ENCODE measurements at places on chromosomes 2 and 18.
A peak's percentile ranks its signal among the peaks of the same experiment; 100 is the strongest.

- DNase-seq: no peak
Measured at GRCh38 chr2:113203217-113203530, 29.4 kb downstream of the PSD4 start.

DNA sequence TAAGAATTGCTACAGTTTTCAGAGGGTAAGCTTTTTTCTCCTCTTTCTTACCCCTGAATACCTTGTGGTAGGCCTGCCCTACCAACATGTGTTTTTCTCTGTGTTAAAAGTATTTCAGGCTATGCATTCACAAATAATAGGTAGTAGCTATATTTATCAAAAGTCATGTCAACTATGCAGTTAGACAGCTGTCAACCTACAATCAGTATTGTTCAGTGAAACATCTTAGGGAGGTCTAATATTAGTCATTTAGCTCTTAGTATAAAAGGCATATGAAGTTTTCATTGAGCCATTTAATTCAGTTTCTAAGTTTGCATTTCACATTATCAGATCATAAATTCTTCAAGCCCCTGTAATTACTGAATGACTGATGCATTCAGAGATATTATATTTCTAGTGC, 36.7 kb downstream of the XIRP2 start:
- DNase-seq: no peak

- DNase-seq: peak; percentile 16
Measured at GRCh38 chr2:72926368-72926767, 9.0 kb downstream of the EMX1 start.

GRCh38 chr2:39664888-39665591, 677 bp upstream of the TMEM178A start:
- no peak for DNase-seq

DNA sequence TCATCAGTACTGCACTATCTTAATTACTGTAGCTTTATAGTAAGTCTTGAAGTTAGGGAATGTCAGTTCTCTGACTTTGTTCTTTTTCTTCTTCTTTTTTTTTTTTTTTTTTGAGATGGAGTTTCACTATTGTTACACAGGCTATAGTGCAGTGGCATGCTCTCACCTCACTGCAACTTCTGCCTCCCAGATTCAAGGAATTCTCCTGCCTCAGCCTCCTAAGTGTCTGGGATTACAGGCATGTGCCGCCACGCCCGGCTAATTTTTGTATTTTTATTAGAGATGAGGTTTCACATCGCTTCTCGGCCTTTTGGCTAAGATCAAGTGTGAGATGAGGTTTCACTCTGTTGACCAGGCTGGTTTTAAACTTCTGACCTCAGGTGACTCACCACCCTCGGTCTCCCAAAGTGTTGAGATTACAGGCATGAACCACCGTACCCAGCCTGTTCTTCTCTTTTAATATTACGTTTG, 41.9 kb upstream of the TANC1 start:
- DNase-seq: no peak

DNA sequence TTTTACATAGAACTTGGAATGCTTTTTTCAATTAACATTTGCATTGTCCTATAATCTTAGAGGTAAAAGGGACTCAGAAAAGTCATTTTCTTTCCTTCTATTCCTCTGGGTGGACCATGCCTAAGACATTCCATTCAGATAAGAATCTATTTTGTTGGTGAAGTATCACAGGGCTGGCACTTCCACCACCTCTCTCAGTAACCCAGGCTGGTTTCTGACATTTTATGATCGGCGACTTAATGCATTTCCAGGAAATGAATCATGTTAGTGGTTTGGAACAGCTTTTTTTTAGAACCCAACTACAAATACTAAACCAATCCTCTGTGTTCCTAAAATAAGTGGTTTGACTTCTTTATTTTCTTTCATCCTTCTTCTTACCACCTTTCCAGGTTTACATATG, 27.0 kb downstream of the GAD1 start:
- no peak for DNase-seq

DNA sequence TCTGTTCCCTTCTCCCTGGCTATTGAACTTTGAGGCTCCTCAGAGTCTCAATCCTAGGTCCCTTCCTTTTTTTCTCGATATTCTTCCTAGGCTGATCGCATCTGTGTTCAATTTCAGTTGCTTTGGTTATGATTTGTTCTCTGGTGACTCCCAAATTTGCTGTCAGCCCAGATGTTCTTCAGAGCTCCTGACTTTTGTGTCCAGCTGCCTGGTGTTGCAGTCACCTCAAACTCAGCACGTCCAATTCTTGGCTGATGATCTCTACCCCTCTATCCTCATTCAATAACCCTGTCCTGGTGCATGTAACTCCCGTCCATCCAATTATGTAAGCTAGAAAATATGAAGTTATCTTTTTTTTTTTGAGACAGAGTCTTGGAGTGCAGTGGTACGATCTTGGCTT, 31.4 kb downstream of the DIS3L2 start:
- DNase-seq: no peak

GRCh38 chr2:180516232-180516631, 464.2 kb upstream of the UBE2E3 start:
- no peak for DNase-seq

DNA sequence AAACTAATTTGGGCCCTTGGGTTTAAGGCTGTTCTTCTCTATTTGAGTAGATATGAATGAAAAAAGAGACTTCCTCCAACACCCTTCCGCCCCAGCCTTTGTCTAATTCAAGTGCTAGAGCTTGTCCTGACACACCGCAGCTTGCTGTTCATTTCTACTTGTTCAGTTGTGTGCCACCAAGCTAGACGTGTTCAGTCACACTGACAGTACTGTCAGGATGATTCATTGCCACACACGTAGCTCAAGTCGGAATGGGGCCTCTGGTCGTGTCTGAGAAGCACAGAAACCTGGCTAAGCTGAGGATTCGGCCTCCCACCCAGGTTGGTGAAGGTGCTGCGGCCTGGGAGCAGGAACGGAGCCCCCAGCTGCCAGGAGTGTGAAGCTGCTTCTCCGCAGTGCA, 45.6 kb upstream of the INHBB start:
- no peak for DNase-seq

DNA sequence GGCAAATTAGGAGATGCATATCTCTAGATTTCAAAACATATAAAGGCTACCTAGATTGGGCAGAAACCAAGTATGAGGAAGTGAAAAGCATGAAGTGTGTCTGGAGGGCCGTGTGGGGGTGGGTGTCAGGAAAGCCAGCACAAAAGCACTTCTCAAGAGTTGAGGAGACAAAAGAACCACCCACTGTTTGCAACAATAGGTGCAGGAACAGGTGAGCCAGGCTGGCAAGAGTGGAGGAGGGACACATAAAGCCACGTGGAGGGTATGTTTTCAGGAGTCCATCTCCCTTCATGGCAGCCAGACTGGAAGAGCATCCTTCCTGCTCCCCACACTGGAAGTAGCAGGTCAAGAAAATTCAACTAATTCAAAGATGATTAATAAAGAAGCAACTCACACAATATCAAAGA, 96.4 kb downstream of the CERS6 start:
- DNase-seq: no peak

DNA sequence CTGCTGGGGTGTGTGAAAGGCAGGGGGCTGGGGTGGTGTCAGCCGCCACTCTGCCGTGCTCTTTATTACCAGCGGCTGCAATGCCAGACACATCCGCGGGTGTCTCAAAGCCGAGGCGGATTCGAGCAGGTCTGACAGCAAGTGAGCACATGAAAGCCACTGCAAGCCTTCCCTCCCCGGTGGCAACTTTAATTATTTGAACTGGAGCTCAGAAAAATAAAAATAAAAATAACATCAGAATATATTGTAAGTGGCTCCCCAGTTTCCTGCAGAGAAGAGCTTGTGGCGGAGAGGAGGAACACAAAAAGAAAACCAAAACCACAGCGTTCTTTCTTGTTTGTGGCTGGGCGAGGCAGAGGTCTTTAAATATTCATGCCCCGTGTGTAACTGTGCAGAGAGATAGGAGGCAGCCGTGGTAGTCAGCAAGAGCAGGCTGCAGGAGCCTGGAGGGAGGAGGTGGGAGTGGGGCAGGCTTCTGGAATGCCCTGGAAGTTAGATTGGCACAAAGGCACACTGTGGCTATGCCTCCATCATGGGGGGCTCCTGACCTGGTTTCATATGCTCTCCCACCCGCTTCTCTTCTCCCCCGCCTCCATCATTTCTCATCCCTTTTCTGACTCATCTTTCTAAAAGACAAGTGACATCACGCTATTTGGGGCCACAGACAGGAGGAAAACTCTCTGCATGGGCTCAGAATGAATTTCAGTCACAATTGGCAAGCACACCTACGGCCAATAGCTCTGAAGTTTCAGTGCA, 199.8 kb downstream of the CLIP4 start:
- DNase-seq: peak; percentile 77

DNA sequence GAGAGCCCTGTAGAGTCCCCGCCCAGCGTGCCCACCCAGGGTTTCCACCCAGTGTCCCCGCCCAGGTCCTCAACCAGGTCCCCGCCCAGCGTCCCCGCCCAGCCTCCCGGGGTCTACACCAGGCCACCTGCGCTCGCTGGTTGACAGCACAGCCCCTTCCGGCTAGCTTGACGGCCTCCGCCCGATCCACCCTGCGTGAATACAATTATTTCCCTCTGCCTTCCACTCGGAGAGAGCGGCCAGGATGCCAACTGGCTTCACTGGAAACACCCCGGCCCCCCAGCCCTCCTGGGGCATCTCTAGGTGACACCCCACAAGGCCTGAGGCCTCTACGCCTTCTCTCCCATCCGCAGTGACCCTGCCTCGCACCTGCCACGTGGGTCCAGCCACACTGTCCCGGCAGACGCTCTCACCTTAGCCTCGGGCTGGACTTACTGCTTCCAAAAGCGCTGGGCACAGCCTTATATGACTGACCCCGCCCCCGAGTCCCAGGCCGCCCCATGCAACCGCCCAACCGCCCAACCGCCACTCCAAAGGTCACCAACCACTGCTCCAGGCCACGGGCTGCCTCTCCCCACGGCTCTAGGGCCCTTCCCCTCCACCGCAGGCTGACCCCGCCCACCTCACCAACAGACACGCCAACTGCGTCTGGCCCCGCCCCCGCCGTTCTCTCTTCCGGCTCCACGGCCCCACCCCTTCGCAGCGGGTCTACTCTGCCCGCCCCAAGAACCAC, 188.1 kb downstream of the LAMA1 start:
- no peak for DNase-seq

DNA sequence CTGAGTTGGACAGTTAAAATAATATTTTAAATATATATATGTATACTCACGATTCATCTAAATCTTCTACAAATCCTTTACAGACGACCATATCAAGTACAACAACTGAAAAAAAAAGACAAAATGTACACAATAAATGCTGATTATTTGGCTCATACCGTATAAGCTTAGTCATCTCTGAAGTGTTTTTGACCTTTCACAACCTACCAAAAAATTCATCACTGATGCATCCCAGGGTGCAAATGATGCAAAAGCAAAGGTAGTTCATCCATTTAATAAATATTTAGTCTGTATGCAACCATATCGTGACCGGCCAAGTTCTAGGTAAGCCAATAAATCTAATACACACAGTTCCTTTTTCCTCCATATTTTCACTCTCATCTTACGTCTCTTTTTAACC, 1.1 kb downstream of the TMX3 start:
- no peak for DNase-seq

- no peak for DNase-seq
Measured at GRCh38 chr2:241234962-241235740, 46.7 kb downstream of the ANO7 start.

GRCh38 chr2:226644399-226644865, 155.2 kb downstream of the IRS1 start:
- no peak for DNase-seq

All from activated naive CD4-positive, alpha-beta T cell treated with anti-CD3 and anti-CD28 coated beads, Interleukin-2, amount 10 ng/mL, durations not matched to agents 7 days and 5 days (primary cell).